ENCODE measurements at places on chromosomes 6 and 20.

DNA sequence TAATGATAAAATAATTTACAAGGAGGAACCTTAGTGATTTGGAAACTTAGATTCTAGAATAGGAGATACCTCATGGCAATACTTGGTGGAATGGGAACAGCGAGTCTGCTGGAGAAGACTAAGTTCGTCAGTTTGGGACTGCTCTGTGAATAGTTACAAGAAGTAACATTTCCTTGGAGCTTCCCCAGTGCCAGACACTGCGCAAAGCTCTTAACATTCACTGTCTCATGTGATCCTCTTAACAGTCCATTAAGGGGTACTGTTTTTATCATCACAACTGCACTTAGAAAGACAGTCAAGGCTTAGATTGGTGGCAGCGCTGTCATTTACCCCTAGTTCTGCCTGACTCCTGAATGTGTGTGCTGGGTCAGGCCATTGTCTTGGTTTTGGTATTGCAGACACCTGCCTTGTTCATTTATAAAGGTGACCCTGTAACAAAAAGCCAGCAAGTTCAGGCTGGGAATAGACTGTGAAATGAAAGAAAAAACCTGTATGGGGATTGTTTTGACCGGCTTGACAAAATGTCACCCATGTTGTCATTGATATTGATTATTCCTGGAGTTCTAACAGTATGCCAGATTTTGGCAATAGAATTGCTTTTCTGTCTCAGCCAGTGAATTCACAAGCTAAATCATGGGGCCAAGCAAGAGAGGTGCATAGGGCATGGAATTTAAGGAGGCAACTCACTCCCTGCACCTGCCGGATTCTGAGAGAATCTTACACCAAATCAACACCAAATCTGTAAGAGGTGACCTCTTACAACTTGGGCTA is 118.4 kb downstream of the SASH1 start:
- no peak overlapping the region for H3K27ac ChIP-seq
- no peaks in the 10 kb centered on the region for H3K36me3 ChIP-seq
- H3K27me3 ChIP-seq: no peaks in the 10 kb centered on the region
- DNase-seq: no peak
- H3K4me3 ChIP-seq: no peak overlapping the region
- H3K4me1 ChIP-seq: no peaks in the 10 kb centered on the region

- peaks cover 1% of the 10 kb centered on the region for H3K4me1 ChIP-seq
- H3K4me3 ChIP-seq: no peak overlapping the region
- no peaks in the 10 kb centered on the region for H3K36me3 ChIP-seq
- no peak overlapping the region for H3K27ac ChIP-seq
- no peak for DNase-seq
- no peaks in the 10 kb centered on the region for H3K27me3 ChIP-seq
Measured at GRCh38 chr6:83199863-83200225, 6.7 kb downstream of the RWDD2A start.

GRCh38 chr6:35024551-35025054 is 116.5 kb downstream of the TCP11 start:
- DNase-seq: peak; percentile 66
- H3K27ac ChIP-seq: peak overlapping the region; percentile 37
- no peak overlapping the region for H3K4me3 ChIP-seq
- H3K36me3 ChIP-seq: no peaks in the 10 kb centered on the region
- no peaks in the 10 kb centered on the region for H3K27me3 ChIP-seq

GRCh38 chr6:127053032-127053874 is 65.2 kb upstream of the RSPO3 start:
- H3K27ac ChIP-seq: no peak overlapping the region
- no peaks in the 10 kb centered on the region for H3K27me3 ChIP-seq
- H3K4me3 ChIP-seq: no peak overlapping the region
- no peaks in the 10 kb centered on the region for H3K36me3 ChIP-seq

DNA sequence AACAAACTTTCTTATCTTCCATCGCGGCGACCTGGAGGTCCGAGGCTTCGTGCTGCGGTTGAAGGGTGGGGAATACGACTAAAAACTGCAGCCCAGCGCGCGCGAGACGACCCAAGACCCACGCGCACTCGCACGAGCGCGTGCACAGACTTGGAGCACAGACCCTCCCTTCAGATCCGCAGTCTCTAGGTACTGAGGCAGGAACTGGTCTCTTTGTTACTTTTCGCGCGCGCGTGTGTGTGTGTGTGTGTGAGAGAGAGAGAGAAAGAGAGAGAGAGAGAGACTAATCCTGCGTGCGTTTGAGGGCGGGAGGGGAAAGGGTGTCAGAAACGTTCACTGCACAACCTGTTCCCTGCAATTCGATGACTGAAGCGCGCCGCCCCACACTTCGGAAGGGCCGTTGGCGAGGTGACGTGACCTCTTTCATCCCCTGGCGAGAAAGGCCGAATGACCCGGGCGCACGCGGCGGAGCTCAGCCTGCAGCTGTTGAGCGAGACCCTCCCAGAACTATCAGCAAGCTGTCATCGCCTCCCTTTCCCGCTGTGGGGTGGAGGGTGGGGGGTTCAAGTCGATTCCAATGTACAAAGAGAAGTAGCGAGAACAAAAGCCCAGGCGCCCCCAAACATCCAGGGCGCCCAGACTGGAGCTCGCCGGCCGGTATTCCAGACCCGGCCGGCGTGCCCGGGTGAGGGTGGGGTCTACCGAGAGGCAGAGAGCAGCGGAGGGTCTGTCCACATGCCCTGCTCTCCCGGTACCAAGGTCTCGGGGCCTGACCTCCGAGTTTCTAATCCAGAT is 1.5 kb upstream of the TUBB2B start:
- DNase-seq: no peak
- H3K4me1 ChIP-seq: no peaks in the 10 kb centered on the region
- no peaks in the 10 kb centered on the region for H3K36me3 ChIP-seq
- H3K4me3 ChIP-seq: no peak overlapping the region
- no peaks in the 10 kb centered on the region for H3K27me3 ChIP-seq
- no peak overlapping the region for H3K27ac ChIP-seq

GRCh38 chr6:166599205-166599604 is 12.7 kb upstream of the RAMACL start:
- no peaks in the 10 kb centered on the region for H3K4me1 ChIP-seq
- H3K4me3 ChIP-seq: no peak overlapping the region
- no peak overlapping the region for H3K27ac ChIP-seq
- DNase-seq: no peak

GRCh38 chr6:130993292-130993765 is 69.7 kb downstream of the EPB41L2 start:
- H3K27ac ChIP-seq: no peak overlapping the region
- H3K4me1 ChIP-seq: no peaks in the 10 kb centered on the region
- H3K27me3 ChIP-seq: no peaks in the 10 kb centered on the region
- no peak for DNase-seq

Measured in aorta (tissue), 5 donors.